Activated B cell treated with CpG ODN at 0.5 μM for 24 hours (primary cell): ENCODE measurements at places on chromosomes 1 and 21. TPM values are rescaled to one million over a fixed set of nuclear protein-coding genes. Genes with fewer than 3 reads are reported as not detected.

Gene AADACL4
- total RNA-seq, result not detected in 2 replicates

Gene WLS
- 0.51 TPM in 1 of 2 replicates, not detected in the other for total RNA-seq

Gene PRR9
- total RNA-seq, result not detected in 2 replicates

Gene FCRL6
- not detected in 2 replicates for total RNA-seq

Gene ZNF648
- not detected in 2 replicates for total RNA-seq

Gene TEDDM1
- total RNA-seq, result not detected in 2 replicates

Gene PLA2G2F
- not detected in 2 replicates for total RNA-seq

Gene CRP
- not detected in 2 replicates for total RNA-seq

Gene ADORA1
- not detected in 2 replicates for total RNA-seq

Gene NEK2
- 0.35 and 0.59 TPM in 2 replicates for total RNA-seq

Gene GJA8
- not detected in 2 replicates for total RNA-seq

Gene KIAA0319L
- total RNA-seq, result 43.3 and 59.1 TPM in 2 replicates

Gene SPATA1
- 4.6 and 4.7 TPM in 2 replicates for total RNA-seq

Gene SYT14
- not detected in 2 replicates for total RNA-seq

Gene HCRTR1
- total RNA-seq, result not detected in 2 replicates

Gene FAM110D
- total RNA-seq, result not detected in 2 replicates

Gene CLCA4
- total RNA-seq, result not detected in 2 replicates

Gene TAL1
- total RNA-seq, result not detected in 2 replicates

Gene PADI2
- total RNA-seq, result 7.2 and 9.9 TPM in 2 replicates

Gene DPH2
- total RNA-seq, result 47.3 and 51.6 TPM in 2 replicates

Gene OVAAL
- total RNA-seq, result not detected in 2 replicates

Gene WNT9A
- total RNA-seq, result 0.05 TPM in 1 of 2 replicates, not detected in the other

Gene AGT
- not detected in 2 replicates for total RNA-seq

Gene MFAP2
- total RNA-seq, result not detected in 2 replicates

Gene ICOSLG
- 36.4 and 40.9 TPM in 2 replicates for total RNA-seq

Gene ARTN
- total RNA-seq, result 0.20 TPM in 1 of 2 replicates, not detected in the other

Gene HJV
- total RNA-seq, result not detected in 2 replicates

Gene SAMSN1
- total RNA-seq, result 48.7 and 49.7 TPM in 2 replicates

Gene ESPN
- 0.18 TPM in 1 of 2 replicates, not detected in the other for total RNA-seq

Gene ATP6V1G3
- not detected in 2 replicates for total RNA-seq

Gene GBP4
- 19.2 and 19.5 TPM in 2 replicates for total RNA-seq

Gene DMRTA2
- not detected in 2 replicates for total RNA-seq

Gene RNU1-2
- total RNA-seq, result 3,526 and 4,195 TPM in 2 replicates

Gene OR2T33
- not detected in 2 replicates for total RNA-seq
